Activated CD4-positive, alpha-beta T cell treated with anti-CD3 and anti-CD28 coated beads, Interleukin-2, amount 10 ng/mL, durations not matched to agents 7 days and 5 days (primary cell): ENCODE measurements at places on chromosomes 1 and 21.

DNA sequence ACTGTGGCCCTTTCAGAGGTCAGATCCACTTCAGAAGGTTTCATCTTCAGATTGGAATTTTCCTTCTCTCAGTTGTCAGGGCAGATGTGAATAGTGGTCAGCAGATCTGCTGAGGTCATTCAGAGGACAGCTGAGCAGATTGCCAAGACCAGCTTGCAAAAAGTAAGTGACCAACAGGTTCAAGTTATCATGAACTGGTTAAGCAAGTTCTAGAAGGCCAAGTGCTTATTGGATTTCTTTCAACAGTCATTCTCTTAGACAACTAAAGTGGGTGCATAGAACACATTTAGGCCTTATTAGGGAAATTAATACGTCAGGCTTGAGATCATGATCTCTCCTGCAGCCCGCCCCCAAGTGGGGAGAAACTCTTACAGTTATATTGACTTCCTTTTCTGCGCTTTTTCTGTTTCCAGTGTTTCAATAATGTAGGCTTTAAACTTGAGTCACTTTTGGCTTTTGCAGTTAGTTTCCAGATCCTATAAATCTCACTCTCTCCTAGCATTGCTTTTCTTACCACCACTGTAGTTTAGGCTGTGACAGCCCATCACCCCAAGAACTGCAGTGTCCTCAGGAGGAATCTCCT is 96.4 kb downstream of the C1orf21 start:
- no peak for DNase-seq

DNA sequence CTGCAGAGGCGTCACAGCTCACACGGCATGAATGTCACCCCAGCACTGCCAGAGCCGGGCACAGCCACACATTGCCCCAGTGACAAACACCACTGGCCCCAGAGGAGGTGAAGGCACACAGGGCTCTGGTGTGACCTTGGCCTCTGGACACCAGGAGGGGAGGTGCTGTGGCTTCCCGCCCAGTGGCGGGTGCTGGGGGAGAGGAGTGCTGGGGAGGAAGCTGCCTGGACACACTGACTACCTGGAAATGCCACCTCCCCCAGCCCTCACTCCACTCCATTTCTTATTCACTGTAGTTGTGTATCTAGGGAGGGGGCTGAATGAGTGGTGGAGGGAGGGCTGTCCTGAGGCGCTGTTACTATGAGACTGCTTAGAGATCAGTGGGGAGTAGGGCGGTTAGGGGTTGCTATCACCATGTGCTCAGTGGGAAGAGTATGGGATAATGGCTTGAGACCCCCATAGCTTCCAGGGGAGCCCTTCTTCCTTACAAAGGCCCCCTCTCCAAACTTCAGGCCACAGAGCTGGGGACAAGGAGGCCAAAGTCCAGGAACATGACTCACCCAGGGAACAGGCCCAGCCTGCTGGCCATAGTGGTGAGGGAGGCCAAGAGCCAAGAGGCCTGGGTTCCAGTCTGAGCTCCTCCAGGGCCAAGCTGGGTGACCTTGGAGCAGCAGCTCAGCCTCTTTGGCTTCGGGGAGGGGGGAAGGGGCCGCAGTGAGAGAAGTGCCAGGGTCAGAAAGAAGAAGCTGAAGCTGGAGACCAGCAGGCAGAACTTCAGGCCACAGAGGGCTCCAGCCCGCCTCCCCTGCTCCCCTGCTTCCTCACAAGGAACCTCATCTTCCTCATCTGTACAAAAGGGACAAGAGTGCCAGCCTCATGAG is 40.1 kb downstream of the AHDC1 start:
- no peak for DNase-seq

DNA sequence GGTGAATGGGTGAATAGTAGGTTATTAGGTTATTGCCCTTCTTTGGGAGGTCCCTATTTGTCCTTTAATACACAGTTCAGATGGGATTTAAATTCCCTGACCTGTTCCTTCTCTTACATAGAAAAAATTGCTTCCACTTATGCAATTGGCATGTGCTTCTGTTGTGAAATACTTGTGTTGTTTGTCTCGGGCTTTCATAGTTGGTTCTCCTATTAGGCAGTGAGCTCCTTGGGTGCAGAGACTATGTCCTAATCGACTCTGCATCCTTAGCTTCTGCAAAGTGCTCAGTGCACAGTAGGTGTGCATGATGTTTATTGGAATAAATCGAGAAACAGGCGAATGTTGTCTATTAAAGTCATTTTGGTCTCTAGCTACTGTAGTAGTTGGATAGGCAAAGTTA is 1.3 kb upstream of the PDE4B start:
- no peak for DNase-seq

- DNase-seq = peak; percentile 30
These were observed 19.1 kb downstream of the OPTC start for GRCh38 chr1:203512848-203513584.

GRCh38 chr1:47764461-47765046 is 232.6 kb downstream of the TRABD2B start:
- no peak for DNase-seq

- no peak for DNase-seq
These were observed 110.1 kb downstream of the VPS13D start for GRCh38 chr1:12339811-12340543.

DNA sequence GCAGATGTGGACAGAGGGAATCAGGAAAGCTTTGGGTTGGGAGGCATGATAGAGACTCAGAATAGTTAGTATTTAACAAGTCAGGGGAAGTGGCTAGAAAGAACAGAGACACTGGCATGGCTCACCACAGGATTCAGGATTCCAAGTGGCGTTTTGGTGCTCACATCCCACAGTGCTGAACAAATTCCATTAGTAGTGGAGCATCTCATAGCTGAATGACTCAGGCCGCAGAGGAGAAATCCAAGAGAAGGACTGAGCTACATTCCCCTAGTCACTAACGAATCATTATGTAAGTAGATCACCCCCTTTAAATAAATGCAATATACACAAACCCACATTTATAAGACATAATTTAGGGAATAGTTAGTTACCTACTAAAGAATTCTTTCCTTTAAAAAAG is 5.0 kb upstream of the KCNJ9 start:
- DNase-seq = no peak

DNA sequence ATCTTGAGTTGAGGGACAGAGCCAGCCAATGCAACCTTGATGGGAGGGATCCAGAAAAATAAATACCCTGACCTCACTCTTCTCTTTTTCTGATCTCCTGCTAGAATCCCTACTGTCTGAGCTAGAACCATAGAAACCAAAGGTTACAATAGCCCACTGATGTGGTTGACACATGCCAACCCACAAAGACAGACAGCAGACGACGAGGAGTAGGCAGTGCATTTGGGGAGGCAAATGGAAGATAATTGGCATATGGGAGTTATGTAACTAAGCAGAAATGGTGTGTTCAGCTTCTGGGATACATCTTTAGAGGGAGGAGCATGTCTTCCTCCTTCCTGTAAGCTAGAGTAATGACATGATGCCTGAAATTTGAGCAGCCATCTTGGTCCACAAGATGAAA is 171.7 kb upstream of the FGGY start:
- DNase-seq = peak; percentile 12

DNA sequence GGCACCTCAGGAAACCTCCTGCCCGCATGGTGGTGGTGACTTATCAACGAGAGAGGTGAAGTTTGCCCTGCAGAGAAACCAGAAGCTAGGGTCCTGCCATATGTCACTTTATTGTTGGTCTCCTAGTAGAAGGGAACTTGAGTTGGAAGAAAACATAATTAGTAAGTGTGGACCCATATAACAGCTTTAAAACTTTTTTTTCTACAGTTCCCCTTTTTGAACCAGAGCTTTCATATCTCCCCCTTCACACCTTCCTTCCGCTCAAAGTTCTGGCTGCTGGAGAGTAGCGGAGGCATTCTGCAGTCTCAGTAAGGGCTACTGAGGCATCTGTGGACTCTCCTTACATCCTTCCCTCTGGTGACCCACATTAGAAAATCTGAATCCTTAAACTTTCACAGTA is 48.9 kb downstream of the PHC2 start:
- DNase-seq = no peak

GRCh38 chr1:229694053-229694693 is 68.1 kb downstream of the URB2 start:
- no peak for DNase-seq

DNA sequence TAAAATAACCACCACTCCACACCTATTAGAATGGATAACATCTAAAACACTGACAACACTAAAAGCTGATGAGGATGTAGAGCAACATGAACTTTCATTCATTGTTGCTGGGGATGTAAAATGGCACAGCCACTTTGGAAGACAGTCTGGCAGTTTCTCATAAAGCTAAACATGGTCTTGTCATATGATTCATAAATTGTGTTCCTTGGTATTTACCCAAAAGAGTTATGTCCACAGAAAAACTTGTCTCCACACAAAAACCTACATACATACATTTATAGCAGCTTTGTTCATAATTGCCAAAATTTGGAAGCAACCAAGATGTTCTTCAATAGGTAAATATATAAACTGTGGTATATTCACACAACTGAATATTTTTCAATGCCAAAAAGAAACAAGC is 16.0 kb upstream of the XCL1 start:
- DNase-seq = no peak

- no peak for DNase-seq
These were observed 91.9 kb downstream of the CSMD2 start for GRCh38 chr1:34073028-34073695.

DNA sequence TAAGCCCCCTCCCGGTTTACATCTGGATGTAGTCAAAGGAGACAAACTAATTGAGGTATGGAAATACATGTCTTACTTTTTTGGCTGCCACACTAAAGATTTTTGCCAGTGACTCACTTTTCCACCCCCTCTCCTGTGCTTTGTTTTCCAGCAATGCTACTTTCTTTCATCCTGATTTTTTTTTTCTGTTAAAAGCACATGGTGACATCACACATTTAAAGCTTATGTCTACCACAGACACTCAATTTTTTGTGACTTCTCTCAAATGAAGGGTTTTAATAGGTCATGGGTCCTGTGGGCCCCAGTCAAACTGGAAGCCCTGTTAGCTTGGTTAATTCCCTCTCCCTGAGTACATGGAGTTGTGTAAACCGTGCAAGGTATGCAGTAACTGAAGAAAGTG is 2.2 kb downstream of the PPP1R8 start:
- no peak for DNase-seq

DNA sequence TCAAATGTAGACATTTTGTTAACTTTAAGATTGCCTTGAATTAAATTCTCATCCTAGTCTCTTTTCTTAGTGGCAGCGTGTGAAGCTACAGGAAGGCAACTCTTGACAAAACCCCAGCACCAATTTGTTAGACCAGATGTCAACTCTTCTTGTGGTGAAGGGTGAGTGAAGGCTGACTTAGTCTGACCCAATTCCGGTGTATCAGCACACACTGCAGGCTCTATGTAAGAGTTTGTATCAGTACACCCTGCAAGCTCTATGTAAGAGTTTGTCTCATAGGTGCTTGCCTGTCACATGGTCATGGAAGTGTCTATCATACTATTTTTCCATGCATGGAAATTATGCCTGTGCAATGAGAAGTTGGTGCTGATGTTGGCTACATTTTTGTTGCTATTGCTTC is 16.8 kb downstream of the CR2 start:
- DNase-seq = peak; percentile 39

- DNase-seq = no peak
These were observed 17.4 kb upstream of the GJA9 start for GRCh38 chr1:38898653-38899230.

- no peak for DNase-seq
These were observed 349 bp upstream of the GPN2 start for GRCh38 chr1:26890467-26890796.

- no peak for DNase-seq
These were observed 22.5 kb downstream of the RHBDL2 start for GRCh38 chr1:38919130-38919529.

GRCh38 chr1:101301446-101302057 is 64.7 kb downstream of the S1PR1 start:
- DNase-seq = no peak

- no peak for DNase-seq
These were observed 22.5 kb downstream of the MIER1 start for GRCh38 chr1:66947267-66947666.

DNA sequence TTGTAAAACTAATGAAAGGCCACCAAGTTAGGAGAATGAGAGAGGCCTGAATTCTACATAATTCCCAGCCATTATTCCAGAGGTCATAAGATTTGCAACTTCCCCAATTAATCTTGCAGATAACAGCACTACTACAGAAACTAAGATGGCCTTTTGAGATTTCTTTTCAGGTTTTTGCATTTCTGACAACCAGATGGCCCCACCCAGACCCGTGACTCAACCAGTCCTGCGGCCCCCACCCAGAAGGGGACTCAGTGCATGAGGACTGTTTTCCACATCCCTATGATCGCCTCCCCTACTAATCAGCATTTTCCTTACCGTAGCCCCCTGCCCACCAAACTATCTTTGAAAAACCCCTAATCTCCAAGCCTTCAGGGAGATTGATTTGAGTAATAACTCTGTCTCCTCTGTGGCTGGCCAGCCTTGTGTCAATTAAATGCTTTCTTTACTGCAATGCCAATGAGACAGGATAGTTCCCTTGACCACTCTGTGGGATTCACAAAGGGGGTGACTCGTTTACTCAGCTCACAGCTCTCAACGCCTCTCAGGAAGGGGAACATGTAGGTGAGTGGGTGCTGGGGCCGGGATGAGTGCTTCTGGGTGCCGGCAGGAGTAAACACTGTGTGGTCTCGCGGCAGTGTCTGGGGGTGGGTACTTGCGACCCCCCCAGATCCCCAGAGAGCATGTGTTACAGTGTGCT is 10.5 kb upstream of the CNIH3 start:
- no peak for DNase-seq

DNA sequence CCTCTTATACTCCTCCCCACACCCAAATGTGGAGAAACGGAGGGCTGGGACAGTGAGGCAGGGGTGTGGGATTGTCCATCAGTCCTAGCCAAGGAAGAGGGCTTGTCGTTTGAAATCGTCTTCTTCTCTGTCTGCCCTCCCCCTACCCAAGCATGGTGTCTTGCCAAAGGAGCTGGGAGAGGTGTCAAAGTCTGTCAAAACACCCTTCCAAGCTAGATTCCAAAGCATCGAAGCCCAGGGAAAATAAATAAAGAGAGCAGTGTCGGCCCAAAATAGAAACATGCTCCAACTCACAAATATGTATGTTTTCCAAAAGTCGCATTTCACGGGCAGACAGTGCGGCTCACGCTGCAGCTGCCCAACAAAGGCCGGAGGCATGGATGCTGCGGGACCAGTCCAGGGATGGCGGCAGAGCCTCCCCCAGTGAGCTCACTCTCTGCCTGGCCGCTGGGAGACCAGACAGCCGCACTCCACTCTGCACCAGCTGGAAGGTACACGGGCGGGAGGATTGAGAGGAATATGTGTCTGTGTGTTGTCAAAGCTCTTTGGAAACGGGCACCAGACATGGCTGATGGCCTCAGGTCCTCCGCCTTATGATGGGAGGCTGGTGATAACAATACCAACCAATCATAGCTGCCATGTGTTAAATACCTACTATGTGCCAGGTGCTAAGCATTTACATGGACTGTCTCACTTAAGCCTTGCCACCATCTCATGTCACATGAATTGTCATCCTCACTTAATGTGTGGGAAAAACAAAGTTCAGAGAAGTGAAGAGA is 3.9 kb downstream of the DISP3 start:
- no peak for DNase-seq

- no peak for DNase-seq
These were observed 71.5 kb upstream of the NR5A2 start for GRCh38 chr1:199956005-199956404.
